AG08396 (cell line): ENCODE measurements at places on chromosomes 12 and 14.

GRCh38 chr12:10551375-10551774 lies 45.7 kb downstream of the EIF2S3B start:
- no peak for DNase-seq

- no peak for DNase-seq
Measured at GRCh38 chr12:93719710-93720109, 42.5 kb downstream of the CRADD start.

DNA sequence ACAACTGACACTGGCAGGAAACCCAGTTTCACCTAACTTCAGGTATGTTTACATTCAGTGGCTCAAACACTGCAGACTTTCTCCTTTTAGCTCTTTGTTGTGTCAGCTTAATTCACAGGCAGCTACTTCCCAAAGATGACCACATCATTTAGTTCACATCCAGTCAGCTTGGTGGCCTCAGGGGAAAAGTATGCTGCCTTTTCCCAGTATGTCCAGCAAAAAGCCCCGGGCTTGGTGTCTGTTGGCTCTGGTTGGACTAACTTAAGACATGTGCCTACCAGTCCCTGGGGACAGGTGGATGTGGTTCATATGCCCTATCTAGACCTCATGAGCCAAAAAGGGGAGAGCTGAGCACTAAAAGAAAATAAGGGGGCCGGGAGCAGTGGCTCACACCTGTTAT lies 56.4 kb downstream of the GOLGA5 start:
- DNase-seq, result peak; percentile 29

DNA sequence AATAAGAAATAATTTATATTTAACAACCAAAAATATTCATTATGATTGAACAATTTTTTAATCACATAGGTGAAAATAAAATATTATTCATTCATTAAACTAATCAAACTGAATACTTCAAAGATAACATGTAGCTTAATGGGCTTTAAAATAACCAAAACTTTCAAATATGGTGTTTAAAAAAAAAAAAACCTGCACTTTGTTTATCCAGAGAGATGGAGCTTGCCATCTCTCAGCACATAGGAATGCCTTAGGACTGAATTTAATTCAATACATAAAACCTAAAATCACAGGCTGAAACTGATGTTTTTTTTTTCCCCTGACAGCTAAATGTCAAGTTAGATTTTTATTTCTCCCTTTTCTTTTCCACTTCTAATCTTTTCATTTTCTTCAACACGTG lies 14.4 kb upstream of the CCER1 start:
- no peak for DNase-seq

DNA sequence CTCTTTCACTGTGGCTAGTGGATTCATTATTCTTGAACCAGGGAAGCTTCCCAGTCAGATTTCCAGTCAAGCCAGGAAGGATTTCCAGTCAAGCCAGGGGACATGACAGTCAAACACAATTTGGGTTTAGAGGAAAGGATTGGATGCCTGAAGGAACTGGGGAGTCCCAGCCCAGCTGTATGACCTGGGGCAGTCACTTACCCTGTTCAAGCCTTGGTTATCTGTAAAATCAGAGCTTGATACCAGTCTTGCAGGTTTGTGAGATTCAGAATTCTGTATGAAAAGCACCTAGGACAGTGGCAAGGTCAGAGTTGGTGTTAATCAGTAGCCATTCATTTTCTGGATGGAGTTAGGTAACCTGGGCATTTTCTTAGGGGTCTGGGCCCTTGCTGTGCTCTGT lies 152.7 kb downstream of the CHST11 start:
- no peak for DNase-seq

GRCh38 chr12:98893126-98893674 lies 248.1 kb downstream of the APAF1 start:
- DNase-seq, result peak; percentile 8

DNA sequence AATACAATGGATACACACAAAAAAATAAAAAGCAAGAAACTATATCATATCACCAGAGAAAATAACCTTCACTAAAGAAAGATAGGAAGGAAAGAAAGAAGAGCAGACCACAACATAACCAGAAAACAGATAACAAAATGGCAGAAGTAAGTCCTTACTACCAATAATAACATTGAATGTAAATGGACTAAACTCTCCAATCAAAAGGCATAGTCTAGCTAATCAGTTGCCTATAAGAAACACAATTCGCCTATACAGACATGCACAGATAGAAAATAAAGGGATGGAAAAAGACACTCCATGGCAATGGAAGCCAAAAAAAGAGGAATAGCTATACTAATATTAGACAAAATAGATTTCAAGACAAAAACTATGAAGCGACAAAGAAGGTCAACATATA lies 8.9 kb upstream of the TAS2R30 start:
- no peak for DNase-seq

DNA sequence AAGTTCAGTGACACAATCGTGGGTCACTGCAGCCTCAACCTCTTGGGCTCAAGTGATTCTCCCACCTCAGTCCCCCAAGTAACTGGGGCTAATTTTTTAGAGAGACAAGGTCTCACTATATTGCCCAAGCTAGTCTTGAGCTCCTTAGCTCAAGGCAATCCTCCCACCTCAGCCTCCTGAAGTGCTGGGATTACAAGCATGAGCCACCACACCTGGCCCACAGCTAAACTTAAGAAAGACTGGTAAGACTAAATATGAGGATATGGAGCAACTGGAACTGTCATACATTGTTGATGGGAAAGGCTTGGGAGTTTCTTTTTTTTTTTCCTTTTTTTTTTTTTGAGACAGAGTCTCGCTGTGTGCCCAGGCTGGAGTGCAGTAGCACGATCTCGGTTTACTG lies 34.0 kb downstream of the VRTN start:
- DNase-seq, result no peak

- no peak for DNase-seq
Measured at GRCh38 chr14:77338302-77338701, 17.5 kb downstream of the GSTZ1 start.

GRCh38 chr12:46942579-46942978 lies 116.8 kb upstream of the SLC38A4 start:
- DNase-seq, result no peak

DNA sequence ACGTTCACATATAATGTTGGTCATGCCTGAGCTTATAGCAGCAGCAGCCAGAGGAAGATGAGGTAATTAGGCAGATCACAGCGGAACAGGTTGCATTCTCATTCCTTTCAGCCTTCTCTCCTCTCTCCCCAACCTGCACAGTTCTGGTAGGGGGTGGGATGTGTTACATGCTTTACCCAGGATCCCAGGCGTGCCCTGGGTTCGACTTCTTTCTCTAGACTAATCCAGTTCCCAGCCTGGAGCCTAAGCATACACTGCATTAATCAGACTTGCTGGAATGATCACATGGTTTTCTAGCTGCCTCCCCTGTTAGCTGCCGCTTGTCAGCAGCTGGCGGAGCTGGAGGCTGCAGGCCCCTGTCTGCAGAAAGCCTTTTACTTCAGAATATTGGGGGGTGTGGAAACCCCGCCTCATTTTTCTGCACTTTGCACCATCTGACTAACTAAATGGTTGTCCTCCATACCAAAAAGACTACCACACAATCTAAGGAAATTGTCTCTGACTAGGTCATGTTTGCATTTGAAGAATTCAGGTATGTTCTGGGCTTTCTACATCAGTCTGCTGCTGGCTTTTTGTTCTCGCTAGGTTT lies 46.0 kb upstream of the EVL start:
- DNase-seq, result no peak

- peak; percentile 31 for DNase-seq
Measured at GRCh38 chr12:2482938-2483660, 311.7 kb upstream of the FKBP4 start.

DNA sequence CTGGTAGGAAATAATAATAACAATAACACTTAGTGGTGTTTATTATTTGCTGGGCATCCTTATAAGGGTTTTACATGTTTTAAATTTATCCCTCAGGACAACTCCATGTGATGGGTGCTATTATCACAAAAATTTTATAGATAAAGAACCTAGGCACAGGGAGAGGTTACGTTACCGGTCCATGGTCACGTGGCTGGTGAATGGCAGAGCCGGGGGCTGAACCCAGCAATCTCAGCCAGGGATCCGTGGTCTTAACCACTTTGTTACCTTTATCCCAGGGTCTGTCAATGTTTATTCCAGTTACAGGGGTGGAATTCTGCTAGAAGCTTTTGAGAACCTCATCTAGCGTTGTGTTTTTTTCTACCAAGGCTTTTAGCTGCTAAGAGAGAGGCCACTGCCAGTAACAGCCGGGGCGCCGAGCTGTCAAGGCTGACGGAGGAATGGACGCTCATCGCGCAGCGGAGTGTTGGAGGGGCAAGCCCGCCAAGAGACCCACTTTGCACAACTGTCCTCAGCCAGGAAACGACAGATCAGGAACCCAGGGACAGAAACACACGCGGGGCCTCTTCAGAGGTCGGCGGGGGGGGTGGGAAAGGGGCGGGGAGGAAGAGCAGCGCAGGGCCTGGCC lies 418 bp downstream of the AMN1 start:
- DNase-seq, result peak; percentile 48

- peak; percentile 95 for DNase-seq
Measured at GRCh38 chr12:47820631-47821345, 1.1 kb upstream of the HDAC7 start.

DNA sequence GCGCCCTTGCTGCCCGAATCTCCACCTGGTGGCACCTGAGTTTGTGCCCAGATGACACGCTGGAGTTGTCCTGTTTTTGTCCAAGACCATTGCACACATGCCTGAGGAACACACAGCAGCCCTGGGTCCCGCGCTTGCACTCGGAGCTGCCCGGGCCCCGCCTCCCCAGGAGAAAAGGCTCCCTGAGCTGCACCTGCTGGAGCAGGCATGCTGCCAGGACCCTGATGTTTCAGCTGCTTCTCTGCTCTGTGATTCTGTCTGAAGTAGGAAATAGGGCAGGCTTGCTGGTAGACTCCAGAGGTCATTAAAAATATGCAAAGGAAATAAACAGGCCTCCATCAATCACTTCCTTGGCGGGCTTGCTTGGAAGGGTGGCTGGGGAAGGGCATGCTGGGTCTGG lies 271.6 kb downstream of the CACNA1C start:
- DNase-seq, result no peak

GRCh38 chr12:103799857-103800771 lies 40.9 kb downstream of the NT5DC3 start:
- peak; percentile 52 for DNase-seq

DNA sequence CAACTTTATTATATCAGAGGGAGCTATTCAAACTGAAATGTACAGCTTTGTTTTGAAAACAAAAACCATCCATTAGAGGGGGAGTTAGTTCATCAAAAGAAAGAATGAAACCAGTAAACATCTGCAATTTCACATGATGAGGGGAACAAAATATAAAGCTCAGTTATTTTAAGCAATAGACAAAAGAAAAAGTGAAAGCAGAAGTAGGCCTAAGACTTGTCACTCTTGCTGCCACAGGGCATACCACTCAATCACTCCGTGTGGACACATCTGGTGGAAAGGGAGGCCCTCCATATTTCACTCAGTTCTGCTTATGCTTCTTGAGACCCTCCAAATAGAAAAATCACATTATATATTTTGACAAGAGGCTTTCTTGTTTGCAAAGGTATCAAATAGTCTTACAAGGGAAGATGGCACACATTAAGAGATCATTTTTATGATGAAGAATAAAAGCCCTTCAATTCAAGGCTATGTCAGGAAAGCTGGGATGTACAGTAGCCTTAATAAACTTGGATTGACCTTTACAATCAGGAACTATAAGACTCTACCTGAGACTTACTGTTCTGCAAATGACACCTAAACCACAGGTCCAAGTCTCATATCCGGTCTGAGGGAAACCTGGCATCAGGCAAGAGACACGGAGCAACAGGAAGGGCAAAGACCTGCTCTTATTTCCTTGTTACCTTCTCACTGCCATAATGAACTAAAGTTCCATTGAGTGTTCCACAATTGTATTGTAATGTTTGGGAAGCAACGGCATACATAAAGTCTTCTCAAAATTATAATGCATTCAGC lies 222.5 kb upstream of the GRIP1 start:
- no peak for DNase-seq

DNA sequence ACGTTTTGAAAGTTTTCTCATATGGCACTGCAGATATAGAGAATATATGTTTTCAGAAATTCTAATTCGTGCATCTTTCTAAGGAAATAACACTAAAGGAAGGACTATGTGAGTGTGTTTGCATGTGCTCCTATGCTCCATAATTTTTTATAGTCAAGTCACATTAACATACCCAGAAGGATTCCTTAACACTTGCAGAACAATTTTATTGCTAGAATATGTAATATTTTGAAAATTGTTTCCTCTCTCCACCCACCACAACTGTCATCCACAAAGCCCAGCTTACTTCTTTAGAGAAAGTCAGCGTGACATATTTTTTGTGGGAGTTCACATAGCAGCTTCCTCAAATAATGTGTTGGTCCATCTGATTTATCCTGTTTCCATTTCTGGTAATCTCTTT lies 604.6 kb upstream of the MGAT4C start:
- no peak for DNase-seq

DNA sequence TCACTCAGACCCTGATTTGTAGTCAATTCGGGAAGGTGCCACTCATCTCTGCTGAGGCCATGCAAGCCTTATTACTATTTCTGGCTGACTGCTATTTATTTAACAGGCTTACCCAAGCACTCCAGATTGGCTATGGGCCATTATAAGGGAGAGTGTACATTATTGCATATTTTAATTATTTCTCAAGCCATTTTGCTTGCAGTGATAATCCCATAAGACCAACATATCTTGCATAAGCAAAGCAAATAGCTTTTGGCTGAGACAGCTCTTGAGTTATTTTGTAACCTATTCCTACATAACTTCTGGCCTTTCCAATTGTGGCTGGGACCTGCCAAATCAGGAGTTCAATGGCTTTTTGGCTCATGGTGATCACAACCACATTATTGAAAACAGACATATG lies 509.6 kb upstream of the USP15 start:
- DNase-seq, result no peak

DNA sequence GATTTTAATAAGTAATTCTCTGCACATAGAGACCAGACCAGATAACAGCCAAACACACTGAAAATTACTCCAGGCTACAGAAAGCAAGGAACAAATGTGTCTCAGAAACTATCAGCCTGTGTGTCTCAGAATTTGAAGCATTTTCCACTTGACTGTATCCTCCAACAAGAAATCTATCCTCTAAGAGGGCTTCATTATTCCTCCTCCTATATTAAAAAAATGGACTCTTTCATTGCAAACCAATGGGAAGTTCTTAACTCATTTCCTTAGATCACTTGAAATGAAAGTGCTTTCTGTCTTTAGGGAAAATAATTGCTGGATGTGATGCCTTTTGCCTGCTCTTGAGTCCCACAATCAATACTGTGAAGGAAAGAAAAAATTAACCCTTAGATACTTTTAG lies 2.3 kb downstream of the ST8SIA1 start:
- no peak for DNase-seq

DNA sequence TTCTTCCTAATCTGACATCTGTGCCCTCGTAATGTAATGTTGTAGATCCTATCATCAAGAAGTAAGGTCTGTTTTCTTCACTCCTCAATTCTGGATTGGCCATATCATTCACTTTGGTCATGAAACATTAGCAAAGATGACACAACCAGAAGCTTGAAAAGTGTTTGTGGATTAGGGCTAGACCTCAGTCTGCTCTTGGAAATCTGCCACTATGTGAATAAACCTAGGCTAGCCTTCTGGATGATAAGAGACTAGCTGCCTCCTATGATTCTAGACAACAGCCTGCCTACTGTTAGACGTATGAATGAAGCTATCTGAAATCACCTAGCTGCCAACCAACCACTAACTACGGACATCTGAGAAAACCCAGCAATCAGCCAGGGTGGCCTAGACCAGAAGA lies 38.7 kb upstream of the LYZ start:
- no peak for DNase-seq
